Mammary epithelial cell (primary cell): ENCODE measurements at places on chromosomes 7 and 10. TPM values are rescaled to one million over a fixed set of nuclear protein-coding genes. Genes with fewer than 3 reads are reported as not detected.

The PHYHIPL gene
- total RNA-seq: 0.07 TPM in 1 of 2 replicates, not detected in the other

The NXPH1 gene
- not detected in 2 replicates for total RNA-seq

The CAV1 gene
- total RNA-seq: 894 TPM

The WEE2 gene
- not detected for total RNA-seq

The MGAM2 gene
- not detected in 2 replicates for total RNA-seq

The LIPJ gene
- not detected in 2 replicates for total RNA-seq

The CYP2C19 gene
- total RNA-seq: not detected in 2 replicates
